ENCODE measurements at places on chromosomes 2 and 18. TPM values are rescaled to one million over a fixed set of nuclear protein-coding genes. Genes with fewer than 3 reads are reported as not detected.

DNA sequence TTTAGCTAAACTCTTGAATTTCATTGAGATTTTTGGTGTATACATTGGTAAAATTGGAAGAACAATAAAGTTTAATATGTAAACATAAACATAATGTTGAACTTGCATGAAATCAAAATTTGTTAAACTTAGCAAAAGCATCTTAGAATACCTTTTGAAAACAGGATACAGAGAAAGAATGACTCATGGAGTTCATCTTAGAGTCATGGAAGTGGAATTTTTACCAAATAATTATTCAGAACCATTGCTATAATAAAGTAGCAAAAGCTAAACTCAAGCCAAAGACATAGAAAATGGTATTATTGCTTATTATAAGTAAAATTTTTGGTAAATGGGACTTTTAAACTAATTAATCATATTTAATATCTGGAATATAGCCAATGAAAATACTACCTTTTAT, 841.6 kb upstream of the SLC39A10 start:
- no peaks in the 10 kb centered on the region for H3K27me3 ChIP-seq
- no peak for DNase-seq
- H3K36me3 ChIP-seq, result no peaks in the 10 kb centered on the region
- H3K27ac ChIP-seq, result no peak overlapping the region

DNA sequence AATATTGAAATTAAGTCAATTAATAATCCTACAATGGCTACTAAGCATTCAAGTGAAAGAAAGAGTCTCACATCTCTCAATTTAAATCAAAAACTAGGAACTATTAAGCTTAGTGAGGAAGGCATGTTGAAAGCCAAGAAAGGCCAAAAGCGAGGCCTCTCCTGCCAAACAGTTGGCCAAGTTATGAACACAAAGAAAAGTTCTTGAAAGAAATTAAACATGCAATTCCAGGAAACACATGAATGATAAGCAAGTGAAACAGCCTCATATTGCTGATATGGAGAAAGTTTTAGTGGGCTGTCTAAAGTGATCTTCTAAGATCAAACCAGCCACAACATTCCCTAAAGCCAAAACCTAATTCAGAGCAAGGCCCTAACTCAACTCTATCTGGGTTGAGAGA, 11.8 kb downstream of the RDH14 start:
- no peaks in the 10 kb centered on the region for H3K27me3 ChIP-seq
- H3K27ac ChIP-seq, result no peak overlapping the region
- peaks cover 5% of the 10 kb centered on the region for H3K36me3 ChIP-seq

GRCh38 chr2:11659115-11659475, 10.9 kb downstream of the NTSR2 start:
- H3K27ac ChIP-seq, result no peak overlapping the region
- peaks cover 12% of the 10 kb centered on the region for H3K36me3 ChIP-seq
- DNase-seq, result no peak
- H3K4me1 ChIP-seq, result no peaks in the 10 kb centered on the region
- H3K27me3 ChIP-seq, result peaks cover 7% of the 10 kb centered on the region

DNA sequence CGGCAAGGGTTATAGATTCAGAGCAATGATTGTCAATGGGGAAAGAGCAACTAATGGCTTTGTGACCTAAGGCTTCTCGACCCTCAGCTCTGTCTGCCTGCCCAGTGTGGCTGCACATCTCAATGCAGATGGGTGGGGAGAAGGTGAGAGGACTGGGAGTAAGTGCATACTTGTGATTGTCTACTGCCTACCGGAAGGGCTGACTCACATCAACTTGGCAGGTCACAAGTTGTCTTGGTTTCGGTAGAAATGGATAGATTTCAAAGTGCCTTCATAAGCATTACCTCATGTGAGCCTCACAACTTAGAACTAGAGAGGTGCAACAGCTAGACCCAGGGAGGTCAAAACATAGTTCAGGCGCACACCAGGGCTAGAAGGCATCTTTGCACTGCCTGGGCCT, 29.4 kb downstream of the STAT1 start:
- no peak for DNase-seq
- no peaks in the 10 kb centered on the region for H3K27me3 ChIP-seq
- no peak overlapping the region for H3K27ac ChIP-seq

GRCh38 chr2:170812710-170813600, 3.7 kb upstream of the GAD1 start:
- H3K27me3 ChIP-seq, result peaks cover 73% of the 10 kb centered on the region
- peak; percentile 38 for DNase-seq
- H3K27ac ChIP-seq, result no peak overlapping the region
- peaks cover 35% of the 10 kb centered on the region for H3K4me1 ChIP-seq
- no peaks in the 10 kb centered on the region for H3K36me3 ChIP-seq
- peak overlapping the region; percentile 36 for H3K4me3 ChIP-seq

DNA sequence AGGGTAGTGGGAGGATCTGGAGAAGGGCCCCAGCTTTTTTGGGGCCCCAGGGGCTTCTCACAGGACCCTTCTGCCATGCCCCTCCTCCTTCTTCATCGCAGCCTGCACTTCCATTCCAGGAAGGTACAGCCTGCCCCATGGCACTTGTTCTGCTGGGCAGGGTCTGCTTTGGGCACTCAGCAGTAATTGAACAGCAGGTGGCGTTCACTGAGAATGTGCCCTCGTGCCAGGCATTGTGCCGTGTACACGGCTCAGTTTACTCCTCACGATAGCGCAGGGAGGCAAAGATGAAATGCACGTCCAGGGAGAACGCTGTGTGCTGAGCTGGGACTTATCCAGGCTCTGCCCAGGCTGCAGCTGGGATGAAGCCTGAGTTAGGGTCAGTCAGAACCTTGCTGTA, 54.8 kb upstream of the ASB18 start:
- no peaks in the 10 kb centered on the region for H3K27me3 ChIP-seq
- no peak overlapping the region for H3K27ac ChIP-seq
- H3K36me3 ChIP-seq, result peaks cover 2% of the 10 kb centered on the region
- H3K4me1 ChIP-seq, result peaks cover 9% of the 10 kb centered on the region
- no peak overlapping the region for H3K4me3 ChIP-seq
- DNase-seq, result no peak

The EML6 gene
- 8.1 TPM for total RNA-seq

The FOXD4L1 gene
- total RNA-seq, result 0.52 TPM

The ARHGAP15 gene
- total RNA-seq, result 2.8 TPM

The LRATD1 gene
- 3.6 TPM for total RNA-seq

Measured in neural crest cell (in vitro differentiated cells).